A549 treated with CpdA at 1 μM for 4 hours (cell line): ENCODE measurements at places on chromosomes 7 and 10. TPM values are rescaled to one million over a fixed set of nuclear protein-coding genes. Genes with fewer than 3 reads are reported as not detected.

Gene MNX1
- total RNA-seq = 5.0 to 6.5 TPM (median 5.9 TPM) in 5 replicates

Gene TUBAL3
- 0.24 to 0.49 TPM (median 0.31 TPM) in 5 replicates for total RNA-seq

Gene TLL2
- total RNA-seq = 0.07 to 0.19 TPM (median 0.12 TPM) in 5 replicates

Gene PDE1C
- total RNA-seq = 4.3 to 6.2 TPM (median 5.6 TPM) in 5 replicates

Gene SLC16A9
- total RNA-seq = 0.07 to 0.24 TPM (median 0.09 TPM) in 5 replicates

Gene DOCK4
- 4.1 to 7.4 TPM (median 5.6 TPM) in 5 replicates for total RNA-seq

Gene TMEM213
- not detected in 5 replicates for total RNA-seq

Gene CDC14C
- total RNA-seq = not detected in 5 replicates

Gene NPTX2
- total RNA-seq = 0.01 to 0.09 TPM (median 0.08 TPM) in 4 of 5 replicates, not detected in the other

Gene ZNF853
- total RNA-seq = 1.9 to 3.0 TPM (median 2.2 TPM) in 5 replicates

Gene SEMA3A
- total RNA-seq = 5.6 to 8.9 TPM (median 6.3 TPM) in 5 replicates

Gene GIMAP7
- not detected in 5 replicates for total RNA-seq

Gene GARIN1A
- 0.41 to 0.85 TPM (median 0.67 TPM) in 5 replicates for total RNA-seq
